NCI-H2081 (cell line): ENCODE measurements at places on chromosomes 3 and 15.
A peak's percentile ranks its signal among the peaks of the same experiment; 100 is the strongest.

DNA sequence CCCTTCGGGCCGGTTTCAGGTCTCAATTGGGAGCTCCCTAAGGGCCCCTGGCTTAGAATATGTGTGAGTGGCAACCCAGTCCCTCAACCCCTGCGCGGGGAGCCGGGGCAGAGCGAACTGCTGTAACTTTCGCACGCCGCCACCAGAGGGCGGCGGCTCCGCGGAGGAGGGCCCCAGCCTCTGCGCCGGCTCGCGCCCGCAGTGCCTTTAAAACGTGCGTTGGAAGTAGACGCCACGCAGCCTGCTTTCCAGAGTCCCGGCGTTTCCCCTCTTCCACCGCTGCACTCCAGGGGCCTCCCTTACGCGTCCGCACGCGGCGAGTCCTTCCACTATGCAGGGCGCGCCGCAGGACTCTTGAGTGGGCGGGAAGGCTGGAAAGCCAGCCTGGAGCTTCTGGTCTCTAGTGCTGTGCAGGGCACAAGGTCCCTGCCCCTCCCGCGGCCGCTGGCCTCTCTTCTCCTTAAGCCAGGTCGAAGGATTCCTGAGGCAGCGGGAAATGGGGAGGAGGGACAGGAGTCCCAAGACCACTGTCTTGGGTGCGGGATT lies 23.7 kb upstream of the RNU6-1 start:
- DNase-seq = peak; percentile 78

DNA sequence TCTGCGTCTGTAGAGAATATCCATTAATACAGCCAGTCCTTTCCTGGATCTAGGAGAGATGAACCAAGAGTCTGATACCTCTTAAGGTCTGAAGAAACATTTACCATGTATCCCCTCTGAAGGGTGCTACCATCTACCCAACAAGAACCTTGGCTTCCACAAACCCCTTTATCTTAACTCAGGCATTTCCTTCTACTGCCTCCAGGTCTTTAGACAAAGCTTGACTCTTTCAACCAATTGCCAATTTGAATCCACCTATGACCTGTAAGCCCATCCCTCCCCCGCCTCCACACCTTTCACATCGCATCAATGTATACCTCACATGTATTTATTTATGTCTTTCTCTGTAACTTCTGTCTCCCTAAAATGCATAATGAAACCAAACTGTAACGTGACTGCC lies 139.5 kb downstream of the SNRK start:
- DNase-seq = no peak

DNA sequence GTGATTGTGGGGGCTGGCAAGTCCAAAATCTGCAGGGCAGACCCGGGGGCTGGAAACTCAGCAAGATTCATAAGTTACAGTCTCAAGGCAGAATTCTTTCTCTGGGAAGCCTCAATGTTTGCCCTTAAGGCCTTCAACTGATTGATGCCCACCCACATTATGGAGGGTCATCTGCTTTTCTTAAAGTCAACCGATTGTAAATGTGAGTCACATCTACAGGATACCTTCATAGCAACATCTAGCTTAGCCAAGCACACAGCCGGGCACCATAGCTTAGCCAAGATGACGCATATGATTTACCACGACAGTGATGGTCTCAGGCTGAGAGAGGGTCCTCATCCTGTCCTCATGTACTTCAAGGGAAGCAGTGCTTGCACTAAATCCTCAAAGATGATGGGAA lies 43.5 kb downstream of the IDH2 start:
- DNase-seq = no peak

- DNase-seq = no peak
These were observed 27.2 kb upstream of the ATP1B3 start for GRCh38 chr3:141849056-141849815.

DNA sequence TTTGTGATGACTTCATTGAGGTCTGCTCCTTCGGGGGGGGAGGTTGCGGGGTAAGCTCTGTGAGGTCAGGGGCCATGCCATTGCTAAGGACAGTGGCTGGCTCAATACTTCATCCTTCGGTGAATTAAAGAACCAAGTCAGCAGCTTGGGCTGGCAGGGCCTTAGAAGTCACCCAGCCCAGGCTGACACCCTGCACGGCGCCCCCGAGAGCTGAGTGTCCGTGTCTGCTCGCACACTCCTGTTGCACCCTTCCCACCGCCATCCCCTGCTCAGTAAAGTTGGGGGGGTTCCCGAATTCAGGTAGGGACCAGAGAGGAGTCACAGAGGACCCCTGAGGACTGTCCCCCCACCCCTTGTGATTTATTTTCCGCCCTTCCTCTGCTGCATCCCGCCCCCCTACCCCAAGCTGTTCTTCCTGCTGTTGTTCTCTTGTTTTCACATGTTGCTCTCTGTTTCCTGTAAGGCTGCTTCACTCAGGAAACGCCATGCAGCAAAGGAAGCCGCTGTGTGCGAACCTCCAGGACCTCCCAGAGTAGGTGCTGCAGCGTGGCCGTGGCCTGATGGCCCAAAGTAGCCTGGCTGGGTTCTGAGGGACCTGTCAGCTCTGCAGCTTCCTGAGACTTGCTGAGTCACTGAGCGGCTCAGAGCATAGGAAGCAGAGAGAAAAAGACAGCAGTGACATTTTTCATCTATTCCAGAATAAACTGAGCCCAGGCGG lies 14.4 kb downstream of the EFCC1 start:
- no peak for DNase-seq

GRCh38 chr3:112699436-112699978 lies 58.6 kb upstream of the CCDC80 start:
- DNase-seq = no peak

- no peak for DNase-seq
These were observed 88.8 kb downstream of the HES1 start for GRCh38 chr3:194224471-194225417.

DNA sequence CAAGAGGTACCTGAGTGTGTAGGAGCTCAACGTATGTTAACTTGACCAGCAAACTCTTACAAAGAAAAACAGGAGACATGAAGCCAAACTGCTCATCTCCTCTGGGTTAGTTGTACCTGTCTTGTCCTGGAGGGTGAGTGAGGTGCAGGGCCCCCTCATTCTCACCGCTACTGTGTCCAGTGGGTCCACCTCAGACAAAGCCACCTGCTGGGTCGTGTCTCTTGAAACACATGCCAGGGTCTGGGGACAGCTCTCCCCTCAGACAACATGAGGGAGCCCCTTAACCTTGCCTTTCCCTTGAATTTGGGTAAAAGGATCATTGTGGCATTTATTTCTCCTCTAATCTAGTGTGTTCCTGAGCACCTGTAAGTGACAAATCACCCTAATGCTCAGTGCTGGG lies 185.6 kb downstream of the TLE3 start:
- no peak for DNase-seq

- no peak for DNase-seq
These were observed 88.7 kb downstream of the CBLB start for GRCh38 chr3:105780107-105780506.

DNA sequence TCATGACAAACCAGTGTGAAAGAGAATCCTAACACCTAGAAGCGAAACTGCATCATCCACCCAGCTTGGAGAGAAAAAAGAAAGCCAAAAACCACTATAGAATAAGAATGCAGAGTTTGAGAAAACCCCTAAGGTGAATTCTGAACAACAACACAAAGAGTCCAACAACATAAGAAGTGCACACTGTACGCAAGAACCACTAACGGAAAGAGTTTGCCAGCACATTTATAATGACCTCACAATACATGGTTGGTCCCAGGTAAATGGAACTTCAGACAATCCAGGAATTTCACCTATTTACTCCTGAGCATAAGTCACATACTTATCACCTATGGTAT lies 128.3 kb upstream of the BHLHE40 start:
- no peak for DNase-seq

GRCh38 chr15:27582726-27583410 lies 516.2 kb downstream of the OCA2 start:
- DNase-seq = no peak

DNA sequence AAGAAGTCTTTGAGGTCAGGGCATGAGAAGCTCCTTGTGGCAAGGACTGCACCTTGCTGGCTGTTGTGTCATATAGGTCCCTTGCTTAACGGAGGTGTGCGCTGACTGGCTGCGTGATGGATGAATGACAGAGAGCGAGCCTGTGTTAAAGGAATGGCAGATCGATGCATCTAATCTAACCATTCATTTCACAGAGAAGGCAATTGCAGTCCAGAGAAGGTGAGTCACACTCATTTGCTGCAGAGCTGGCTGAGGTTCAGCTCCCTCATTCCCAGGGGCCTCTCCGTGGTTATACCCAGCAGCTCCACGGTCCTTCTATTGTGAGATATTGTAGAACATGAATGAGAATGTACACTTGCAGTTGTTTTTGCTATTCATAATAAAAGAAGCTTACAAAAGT lies 289.3 kb downstream of the EPHB1 start:
- no peak for DNase-seq

- no peak for DNase-seq
These were observed 999.0 kb downstream of the TUSC7 start for GRCh38 chr3:117708601-117709000.

DNA sequence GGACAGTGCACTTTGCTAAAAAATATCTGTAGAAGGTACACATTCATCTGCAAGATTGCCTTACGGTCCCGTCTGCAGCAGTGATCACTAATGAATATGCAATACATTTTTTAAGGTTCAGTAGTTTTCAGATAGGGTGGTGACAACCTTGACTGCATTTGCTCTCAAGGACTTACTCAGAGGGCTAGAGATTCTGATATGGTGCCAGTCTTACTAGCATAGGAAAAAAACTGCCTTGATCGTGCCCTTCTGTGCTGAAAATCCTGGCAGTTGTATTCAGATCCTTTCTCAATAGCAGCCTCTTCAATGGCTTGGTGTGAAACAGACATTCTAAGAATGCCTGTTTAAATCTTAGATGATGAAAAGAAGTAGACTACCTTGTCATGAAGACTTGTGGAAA lies 411.9 kb upstream of the CCDC54 start:
- no peak for DNase-seq

DNA sequence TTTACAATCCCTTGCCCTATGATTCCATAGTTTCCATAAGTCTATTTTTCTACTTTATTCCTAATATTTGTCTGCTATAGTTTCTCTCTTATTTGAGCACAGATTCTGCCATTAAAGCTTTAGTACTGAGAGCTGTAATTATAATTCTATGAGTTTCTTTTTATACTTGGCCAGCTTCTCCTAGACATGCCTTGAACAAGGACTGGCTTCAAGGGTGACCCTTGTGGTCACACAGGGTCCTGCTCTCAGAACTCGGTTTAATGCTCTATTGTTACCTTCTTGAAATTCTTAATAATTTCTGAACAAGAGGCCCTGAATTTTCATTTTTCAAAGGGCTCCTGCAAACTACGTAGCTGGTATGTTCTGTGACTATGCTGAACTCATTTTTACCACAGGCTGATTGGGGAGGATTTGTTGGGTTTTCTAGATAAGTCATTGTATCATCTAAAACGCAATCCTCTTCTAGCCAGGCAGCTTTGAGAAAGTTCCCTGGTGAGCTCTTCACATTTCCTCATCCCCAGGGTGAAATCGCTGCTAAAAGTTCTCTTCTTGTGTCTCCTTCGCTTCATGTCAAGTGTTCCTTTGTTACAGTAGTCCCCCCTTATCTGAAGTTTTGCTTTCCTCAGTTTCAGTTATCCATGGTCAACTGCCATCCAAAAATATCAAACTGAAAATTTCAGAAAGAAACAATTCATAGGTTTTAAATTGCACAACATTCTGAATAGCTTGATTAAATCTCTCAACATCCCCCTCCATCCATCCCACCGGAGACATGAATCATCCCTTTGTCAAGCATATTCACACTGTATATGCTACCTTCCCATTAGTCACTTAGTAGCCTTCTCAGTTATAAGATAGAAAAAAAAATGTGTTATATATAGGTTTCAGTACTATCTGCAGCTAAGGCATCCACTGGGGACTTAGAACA lies 12.6 kb upstream of the PLCL2 start:
- no peak for DNase-seq

GRCh38 chr15:74727727-74728126 lies 2.4 kb upstream of the CYP1A1 start:
- DNase-seq = no peak

DNA sequence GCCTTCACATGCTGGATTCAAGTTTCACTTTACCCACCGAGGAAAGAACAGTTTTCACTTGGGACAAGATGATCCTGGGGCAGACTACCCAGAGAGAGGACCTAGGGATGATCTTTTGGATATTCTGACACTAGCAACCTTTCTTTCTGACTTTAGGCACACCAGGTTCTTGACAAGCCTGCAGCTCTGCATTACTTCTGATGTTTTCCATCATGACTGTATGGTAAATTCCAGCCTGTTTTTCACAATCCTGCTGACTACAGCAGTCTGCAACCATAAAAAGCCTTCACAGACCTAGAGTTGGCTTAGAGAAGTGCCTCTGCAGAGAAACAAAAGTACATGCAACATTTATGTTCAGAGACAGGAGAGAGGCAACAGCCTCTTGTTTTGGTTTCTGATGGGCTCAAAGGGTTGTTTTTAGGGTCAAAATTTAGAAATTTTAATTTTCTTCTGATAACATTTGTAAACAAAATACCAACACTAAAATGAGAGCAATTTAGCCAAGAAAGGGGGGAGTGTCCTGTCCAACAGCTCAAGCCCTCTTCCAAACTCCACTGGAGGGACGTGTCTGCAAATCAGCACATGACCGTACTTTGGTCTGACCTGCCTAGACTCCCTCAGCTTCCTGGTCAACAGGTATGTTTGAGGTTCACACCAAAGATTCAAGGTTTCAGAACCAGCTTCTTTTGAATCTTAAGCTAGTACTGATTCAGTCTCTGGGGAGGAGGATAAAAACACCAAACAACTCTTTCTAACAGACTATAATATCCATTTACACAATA lies 799 bp downstream of the ABI3BP start:
- no peak for DNase-seq

- DNase-seq = no peak
These were observed 265.1 kb downstream of the FOXP1 start for GRCh38 chr3:71318458-71318827.

- DNase-seq = no peak
These were observed 67.9 kb downstream of the CRTC3 start for GRCh38 chr15:90597577-90597976.

GRCh38 chr3:64705946-64706345 lies 18.1 kb upstream of the ADAMTS9 start:
- DNase-seq = no peak

GRCh38 chr3:73215281-73215680 lies 153.8 kb downstream of the EBLN2 start:
- DNase-seq = no peak

GRCh38 chr3:120471643-120472042 lies 20.9 kb upstream of the FSTL1 start:
- no peak for DNase-seq

DNA sequence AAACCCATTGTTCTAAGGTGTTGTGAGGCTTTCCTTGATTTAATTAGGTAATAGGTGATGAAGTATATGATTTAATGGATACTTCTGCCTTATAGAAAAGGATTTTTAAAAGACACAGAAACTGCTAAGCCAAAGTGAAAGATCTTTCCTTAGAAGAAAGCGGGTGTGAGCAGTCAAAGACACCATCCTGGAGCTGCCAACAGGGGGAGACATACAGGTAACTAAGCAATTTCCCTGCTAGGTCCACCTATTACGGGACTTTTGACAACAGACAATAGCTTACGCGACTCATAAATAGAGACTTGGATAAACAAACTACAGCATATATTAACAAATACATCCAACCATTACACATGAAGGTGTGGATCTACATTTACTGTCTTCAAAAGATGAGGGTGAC lies 669.5 kb downstream of the SQOR start:
- no peak for DNase-seq
